HS-27A (cell line): ENCODE measurements at places on chromosomes 11 and 22.

GRCh38 chr22:29517215-29517908, 36.2 kb downstream of the THOC5 start:
- no peak for DNase-seq

GRCh38 chr11:43508511-43508918, 149.8 kb downstream of the TTC17 start:
- no peak for DNase-seq

DNA sequence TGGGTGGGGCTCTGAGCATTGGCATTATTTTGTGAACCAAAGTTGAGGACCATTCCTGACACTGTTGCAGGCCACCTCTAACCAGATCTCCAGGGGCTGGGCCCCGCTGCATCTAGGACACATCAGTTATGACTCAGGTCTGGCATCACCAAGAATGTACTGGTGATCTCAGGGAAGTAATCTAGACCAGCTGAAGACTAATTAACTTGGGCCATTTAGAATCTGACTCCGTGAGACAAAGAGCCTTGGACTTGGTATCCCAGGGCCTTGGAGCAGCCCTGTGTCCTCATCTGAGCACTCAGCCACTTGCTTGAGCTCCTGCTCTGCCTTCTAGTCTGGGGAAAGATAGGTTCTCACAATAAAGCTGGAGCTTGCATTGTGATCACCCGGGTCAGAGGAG, 200.6 kb downstream of the KIRREL3 start:
- no peak for DNase-seq

DNA sequence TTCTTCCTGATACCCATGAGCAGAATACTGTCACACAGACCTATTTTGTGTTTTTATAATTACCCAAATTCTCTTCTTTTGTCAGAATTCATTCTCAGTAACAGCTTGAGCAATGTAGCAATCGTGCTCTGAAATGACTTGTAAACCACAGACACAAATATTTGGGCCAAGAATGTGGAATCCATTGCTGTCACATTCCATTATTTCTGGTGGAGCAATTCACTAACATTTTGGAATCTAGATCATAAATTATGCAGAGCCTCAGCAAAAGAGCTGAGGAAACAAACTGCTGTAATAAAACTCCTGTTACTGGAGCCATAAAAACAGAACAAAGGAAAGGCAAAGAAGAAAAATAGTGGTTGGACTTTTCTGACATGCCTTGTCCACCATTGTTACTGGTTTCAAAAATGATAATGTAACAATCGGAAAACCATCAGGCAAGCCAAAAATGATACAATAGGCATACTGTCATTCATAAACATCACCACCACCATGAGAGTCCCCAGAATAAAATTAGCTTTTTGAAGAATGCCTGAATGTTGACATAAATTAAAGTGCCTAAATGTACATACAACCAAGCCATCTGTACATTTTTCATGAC, 223.4 kb upstream of the PITPNB start:
- peak; percentile 75 for DNase-seq

DNA sequence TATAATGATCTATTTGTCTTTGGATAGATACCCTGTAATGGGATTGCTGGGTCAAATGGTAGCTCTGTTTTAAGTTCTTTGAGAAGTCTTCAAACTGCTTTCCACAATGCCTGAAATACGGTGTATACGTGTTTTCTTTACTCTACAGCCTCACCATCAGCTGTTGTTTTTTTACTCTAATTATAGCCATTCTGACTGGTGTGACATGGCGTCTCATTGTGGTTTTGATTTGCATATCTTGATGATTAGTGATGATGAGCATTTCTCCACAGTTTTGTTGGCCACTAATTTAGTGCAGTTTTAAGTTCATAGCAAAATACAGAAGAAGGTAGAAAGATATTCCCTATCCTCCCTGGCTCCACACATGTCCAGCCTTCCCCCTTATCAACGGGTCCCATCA, 26.3 kb upstream of the VPREB1 start:
- DNase-seq: no peak

DNA sequence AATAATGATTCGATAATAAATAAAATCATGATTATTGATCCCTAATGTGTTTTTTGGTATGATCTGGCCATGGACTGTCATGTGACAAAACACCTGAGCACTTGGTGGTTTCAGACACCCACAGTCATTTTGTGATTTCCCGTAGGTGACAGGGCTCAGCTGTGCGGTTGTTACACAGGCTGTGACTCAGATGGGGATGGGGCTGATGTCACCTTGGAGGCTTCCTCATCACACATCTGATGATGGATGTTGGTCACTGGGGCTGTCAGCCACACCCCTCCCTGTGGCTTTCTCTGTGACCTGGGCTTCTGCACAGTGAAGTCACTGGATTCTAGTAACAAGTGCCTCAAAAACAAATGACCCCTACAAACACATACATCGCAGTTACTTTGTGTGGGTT, 995.1 kb downstream of the BRD1 start:
- DNase-seq: no peak

DNA sequence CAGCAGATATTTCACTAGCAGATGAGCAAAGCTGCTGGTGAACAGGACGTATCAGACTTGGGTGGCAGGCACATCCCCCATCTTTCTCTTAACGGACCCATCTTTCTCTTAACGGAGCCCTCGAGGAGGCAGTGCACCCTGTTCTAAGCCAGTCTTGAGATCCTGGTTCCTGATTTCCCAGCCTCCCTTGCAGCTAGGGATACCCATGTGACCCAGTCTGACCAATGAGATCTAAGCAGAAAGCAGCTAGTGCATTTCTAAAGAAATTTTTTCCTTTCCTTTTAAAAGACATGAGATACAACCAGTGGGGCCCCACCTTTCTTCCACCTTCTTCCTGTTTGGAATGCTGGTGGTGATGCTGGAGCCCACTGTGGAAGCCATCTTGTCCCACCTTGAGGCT, 13.6 kb upstream of the ELFN2 start:
- DNase-seq: no peak

GRCh38 chr22:28441720-28442263, 237.8 kb downstream of the TTC28 start:
- DNase-seq: no peak

DNA sequence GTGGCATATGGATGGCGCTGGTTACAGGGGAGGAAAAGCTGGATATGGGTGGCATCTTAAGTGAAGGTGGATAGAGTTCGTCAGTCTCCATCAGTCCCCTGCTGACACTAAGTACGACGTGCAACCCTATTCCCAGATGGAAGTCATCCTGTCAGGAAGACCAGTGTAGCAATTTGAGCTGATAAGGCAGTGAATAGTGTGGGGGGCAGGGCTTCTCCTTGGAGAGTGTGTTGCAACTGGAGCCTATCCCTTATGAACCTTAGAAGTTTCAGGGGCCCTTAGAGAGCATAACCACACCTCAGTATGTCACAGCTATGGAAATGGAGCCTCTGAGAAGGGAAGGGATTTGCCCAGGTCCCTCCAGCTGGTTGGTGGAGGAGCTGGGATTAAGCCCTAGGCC, 36.1 kb upstream of the ANKK1 start:
- DNase-seq: no peak

- no peak for DNase-seq
Measured at GRCh38 chr22:30874431-30875370, 93.9 kb downstream of the MORC2 start.

GRCh38 chr11:79937676-79938334, 497.0 kb upstream of the TENM4 start:
- DNase-seq: peak; percentile 47

DNA sequence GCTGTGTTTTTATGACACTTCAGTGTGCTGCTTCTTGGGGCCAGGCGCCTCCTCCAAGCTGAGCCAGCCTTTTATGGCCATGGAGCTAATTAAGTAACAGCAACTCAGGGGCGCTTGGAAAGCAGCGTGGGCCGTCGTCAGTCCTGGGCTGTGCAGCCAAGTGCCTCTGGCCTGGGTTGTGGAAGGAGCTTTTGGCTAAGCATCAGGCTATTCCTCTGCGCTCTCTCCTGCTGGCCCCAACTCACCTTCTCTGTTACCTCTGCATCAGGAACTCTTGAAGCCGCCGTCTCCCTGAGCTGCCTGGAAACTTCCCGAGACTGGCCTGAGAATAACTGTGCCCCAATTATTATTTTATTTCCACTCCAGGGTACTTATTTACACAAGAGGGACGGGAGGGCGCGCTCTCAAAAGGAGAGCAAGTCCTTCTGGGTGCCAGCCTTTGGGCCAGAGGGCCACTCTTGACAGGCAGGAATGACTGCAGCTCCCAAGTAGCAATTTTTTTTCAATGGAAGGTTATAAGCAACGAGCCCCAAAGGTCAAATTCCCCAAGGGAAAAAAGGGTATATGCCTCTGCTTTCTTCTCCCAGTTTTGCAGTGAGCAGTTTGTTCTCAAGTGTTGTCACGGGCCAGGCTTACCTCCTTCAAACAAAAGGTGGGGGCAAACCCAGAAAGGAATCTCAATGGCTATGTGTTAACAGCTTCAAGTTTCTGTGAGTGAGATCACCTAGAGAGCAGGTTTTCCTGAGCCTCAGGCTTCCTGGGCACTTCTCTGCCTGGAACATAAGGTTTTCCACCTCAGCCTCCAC, 38.5 kb upstream of the NAV2 start:
- DNase-seq: no peak

DNA sequence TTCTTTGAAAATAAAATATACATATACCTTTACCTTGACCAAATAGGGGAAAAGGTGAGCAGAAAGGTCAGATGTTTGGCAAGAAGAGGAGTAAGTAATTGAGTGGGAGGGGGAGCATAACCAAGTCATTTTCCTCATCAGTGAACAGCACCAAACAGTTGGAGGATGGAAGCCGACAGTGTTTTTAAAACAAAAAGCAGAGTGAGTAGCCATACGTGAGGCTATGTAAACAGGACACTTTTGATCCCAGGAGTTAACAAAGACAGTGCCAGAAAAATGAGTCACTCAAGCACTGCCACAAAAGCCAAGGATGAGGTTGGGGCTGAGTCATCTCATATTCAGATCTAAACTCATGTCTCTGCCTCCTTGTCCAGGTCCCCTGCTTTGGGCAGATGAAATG, 734.7 kb downstream of the KCNA4 start:
- DNase-seq: peak; percentile 88

GRCh38 chr11:122808478-122808869, 29.8 kb upstream of the CRTAM start:
- no peak for DNase-seq

DNA sequence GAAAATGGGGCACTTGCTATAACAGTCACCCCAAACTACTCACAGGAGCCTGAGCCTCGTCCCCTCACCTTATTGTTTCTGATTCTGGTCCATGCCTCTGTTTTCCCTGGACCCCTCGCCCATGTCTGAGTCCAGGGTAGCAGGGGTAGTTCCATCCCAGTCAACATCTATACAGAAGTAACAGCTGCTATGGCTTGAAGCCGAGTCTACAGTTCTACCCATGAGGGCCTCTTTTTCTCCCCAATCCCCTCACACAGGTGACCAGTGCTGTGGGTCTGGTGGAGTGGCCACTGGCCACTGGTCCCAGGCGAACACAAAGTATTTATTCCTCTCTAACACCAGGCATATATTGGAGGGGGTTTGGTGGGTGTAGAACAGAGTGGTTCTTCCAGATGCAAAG, 116.4 kb downstream of the ZNF280B start:
- DNase-seq: no peak

DNA sequence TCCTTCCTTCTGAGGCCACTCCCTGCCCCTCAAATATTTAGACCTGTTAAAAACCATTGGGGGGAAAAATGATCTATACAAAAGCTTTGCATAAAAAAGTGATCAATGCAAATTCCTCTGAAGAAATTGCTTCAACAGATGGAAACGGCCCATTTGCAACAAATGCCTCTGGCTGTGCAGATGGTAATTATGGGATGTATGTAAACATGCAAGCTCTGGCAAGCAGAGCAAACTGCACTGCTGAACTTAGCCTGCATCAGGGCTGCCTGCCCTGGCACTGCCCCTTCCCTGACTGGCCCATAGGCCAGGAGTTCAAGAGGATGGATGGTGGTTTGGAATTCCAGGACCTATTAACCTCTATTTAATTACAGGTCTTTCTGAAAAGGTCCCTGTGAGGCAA, 388.7 kb downstream of the MIAT start:
- no peak for DNase-seq

- DNase-seq: no peak
Measured at GRCh38 chr22:44305455-44305854, 7.3 kb downstream of the SHISAL1 start.

- DNase-seq: no peak
Measured at GRCh38 chr22:19862619-19863246, 8.1 kb upstream of the GNB1L start.

DNA sequence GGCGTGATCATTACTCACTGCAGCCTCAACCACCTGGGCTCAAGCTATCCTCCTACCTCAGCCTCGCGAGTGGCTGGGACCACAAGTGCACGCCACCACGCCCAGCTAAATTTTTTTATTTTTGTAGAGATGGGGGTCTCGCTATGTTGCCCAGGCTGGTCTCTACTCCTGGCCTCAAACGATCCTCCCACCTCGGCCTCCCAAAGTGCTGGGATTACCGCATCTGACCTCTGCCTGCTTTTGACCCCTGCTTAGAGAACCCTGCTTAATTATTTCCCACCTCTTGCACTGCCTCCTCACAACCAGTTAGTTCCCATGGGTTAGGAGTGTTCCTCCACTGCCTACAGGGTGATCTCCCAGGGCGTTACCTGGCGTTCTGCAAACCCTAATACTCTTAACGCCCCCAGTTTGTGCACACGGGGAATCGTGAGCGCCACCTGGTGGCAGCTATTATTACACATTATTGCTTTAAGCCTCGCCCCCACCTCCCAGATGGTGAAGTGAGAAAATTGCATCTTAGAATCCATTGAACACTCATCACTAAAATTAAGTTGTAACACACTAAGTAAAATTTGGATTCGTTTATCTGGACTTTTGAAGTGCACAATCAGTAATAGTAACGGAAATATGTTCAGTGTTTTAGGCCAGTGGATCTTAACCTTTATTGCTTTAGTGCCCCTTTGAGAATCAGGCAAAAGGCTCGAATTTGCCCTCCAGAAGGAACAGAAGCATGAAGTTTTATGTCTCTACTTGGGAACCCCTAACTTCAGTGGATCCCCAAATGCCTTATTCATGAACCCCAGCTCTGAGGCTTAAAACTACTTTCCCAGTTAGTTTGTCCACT, 61.4 kb upstream of the ASPHD2 start:
- DNase-seq: peak; percentile 22

GRCh38 chr11:112617977-112618826, 343.0 kb upstream of the NCAM1 start:
- no peak for DNase-seq

- DNase-seq: no peak
Measured at GRCh38 chr11:8090756-8091155, 9.7 kb downstream of the TUB start.
